ENCODE measurements at places on chromosomes 2 and 18.

- no peak for DNase-seq
These were observed 119.7 kb upstream of the CTNNA2 start for GRCh38 chr2:79393107-79393685.

GRCh38 chr2:201773990-201774389, 6.7 kb downstream of the ALS2 start:
- no peak for DNase-seq

GRCh38 chr2:236758406-236758805, 188.8 kb downstream of the ACKR3 start:
- DNase-seq: no peak

DNA sequence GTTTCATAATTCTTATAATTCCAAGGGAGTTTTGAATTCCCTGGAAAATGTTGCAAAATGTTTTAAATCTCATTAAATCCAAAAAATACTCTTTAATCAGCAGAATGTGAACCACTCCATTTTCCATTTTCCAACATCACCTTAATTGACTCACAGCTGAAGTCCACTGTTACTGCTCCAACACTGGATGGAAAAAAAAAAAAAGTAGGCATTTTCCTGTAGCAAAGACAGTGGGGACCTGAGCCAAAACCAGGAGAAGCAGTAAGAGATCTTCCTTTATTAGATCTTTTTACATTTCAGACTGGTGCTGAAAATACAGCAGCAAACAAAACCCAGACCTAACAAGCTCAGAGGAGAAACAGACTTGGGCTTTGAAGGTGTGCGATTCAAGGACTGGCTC, 62.4 kb upstream of the SPATS2L start:
- DNase-seq: no peak

DNA sequence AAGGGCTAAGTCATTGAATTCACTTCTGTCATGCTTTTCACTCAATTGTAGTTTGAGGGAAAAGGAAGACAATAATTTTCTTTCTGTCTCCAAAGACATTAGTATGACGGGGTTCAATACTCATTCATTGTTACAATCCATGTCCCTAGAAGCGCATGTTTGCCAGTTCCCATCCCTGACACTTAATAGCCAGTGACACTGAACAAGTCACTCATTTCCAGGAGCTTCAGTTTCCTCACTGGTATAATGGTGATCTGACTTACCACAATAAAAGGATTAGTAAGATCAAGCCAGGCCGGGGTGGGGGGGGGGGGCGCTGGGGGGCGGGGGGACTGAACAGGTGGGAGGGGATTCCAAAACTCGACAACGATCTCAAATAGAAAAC, 144.8 kb upstream of the MAP3K20 start:
- no peak for DNase-seq

- DNase-seq: no peak
These were observed 96.1 kb downstream of the UGGT1 start for GRCh38 chr2:128187032-128187654.

DNA sequence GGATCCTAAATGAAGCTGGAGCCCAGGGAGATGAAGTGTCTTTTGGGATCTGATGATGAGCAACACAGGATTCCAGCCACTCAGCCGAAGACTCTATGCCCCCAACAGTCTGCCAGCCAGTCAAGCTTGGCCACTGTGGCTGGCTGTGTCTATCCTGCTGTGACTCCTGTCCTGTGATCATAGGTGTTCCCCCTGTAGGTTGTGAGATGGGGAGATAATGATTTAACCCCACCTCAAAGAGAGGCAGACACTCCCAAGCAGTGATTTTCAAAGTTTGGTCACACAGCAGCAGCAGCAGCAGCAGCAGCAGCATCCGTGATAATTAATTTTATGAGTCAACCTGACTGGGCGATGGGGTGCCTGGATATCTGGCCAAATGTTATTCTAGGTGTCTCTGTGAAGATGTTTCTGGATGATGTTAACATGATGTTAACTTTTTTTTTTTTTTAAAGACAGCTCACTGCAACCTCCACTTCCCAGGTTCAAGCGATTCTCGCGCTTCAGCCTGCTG, 21.4 kb upstream of the RHOB start:
- DNase-seq: no peak

GRCh38 chr2:199704358-199705238, 146.4 kb downstream of the FTCDNL1 start:
- no peak for DNase-seq

DNA sequence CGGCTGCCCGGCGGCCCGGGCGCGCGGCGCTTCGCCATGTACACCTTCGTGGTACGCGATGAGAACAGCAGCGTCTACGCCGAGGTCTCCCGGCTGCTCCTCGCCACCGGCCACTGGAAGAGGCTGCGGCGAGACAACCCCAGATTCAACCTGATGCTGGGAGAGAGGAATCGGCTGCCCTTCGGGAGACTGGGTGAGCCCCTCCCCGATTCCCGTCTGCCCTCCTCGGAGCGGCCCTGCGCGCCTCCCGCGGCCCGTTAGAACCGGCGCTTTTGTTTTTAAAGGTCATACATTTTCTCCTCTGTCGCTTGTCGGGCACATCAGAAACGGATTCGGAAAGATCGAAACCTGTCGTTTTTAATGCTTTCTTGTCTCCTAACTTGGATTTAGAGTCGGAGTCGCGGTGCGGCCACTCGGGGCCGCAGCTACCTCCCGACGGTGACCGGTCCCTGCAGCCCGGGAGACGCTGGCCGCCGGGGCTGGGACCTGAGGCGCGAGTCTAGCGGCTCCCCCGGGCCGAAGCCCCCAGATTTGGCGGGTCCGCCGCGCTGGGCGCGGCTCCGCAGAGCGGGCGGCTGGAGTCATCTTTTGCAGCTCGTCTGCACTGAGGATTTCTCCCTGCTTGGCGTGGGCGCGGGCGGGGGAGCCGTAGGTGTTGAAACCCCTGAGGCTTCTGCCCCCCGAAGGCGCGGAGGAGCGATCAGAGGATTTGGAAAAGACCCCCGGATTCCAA, 519 bp downstream of the TTL start:
- peak; percentile 11 for DNase-seq

GRCh38 chr2:121907928-121908327, 152.5 kb downstream of the TSN start:
- no peak for DNase-seq

DNA sequence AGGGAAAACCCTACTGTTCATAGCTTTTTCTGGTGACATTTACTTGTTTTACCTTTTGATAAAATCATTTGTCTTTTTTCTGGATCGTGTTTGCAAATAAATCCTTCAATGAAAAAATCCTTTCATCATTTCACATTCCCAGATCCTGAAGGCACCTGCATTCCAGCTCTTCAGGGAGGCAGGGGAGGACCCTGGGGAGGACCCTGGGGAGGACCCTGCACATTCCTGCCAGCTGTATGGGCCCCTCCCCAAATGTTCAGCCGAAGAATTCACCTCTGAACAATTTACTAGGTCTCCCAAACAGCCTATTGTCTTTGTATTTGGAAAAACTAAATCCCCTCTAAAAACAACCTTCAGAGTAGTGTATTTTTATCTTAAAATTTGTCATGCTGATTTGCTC, 558.4 kb upstream of the ID2 start:
- no peak for DNase-seq

DNA sequence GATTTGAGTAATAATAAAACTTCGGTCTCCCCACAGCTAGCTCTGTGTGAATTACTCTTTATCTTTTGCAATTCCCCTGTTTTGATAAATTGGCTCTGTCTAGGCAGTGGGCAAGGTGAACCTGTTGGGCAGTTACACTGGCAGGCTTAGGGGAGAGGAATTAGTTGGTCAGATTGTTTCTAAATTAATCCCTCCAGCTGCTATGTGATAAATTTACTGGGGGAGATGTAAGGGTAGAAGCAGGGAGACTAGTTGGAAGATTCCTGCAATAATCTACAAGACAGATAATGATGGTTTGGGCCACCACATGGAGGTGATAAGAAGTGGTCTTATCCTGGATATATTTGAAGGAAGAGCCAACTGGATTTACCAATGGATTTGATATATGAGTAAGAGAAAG, 118.5 kb upstream of the TACR1 start:
- no peak for DNase-seq

DNA sequence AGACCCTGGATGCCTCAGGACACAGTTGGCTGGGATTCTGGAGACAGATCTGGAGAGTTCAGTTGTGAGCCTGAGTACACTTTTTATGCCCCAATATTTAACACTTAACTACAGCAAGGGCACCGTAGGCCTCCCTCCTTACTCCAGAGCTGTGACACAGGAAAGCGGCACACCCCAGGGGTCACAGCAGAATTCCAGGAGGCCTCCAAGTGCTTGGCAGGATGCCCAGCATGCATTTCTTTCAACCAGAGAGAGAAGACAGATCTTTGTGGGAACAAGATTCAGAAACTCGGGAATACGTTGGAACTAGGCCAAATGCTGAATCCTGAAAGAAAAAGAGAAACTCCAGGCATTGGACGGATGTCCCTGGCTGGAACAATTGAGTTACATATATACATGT, 199.2 kb upstream of the NT5C1B start:
- DNase-seq: no peak

DNA sequence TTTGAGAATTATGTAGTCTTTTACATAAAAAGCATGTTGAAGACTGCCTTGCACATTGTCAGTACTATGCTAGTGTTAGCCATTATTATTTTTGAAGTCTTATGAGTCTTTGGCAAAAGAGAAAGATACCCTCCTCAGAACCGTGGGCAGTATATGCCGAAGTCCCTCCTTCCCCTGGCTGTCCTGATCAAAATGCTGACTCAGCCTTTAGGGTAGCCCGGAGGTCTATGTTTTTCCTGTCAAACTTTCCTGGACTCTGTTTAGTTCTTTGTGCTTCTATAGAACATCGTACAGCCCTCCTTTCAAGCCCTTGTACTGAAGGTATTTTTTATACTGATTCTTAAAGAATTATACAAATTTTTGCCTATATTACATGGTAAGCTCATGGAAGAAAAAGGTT, 264.7 kb upstream of the ATP5MC3 start:
- DNase-seq: no peak

- DNase-seq: no peak
These were observed 184.8 kb downstream of the NR4A2 start for GRCh38 chr2:156147594-156148330.

DNA sequence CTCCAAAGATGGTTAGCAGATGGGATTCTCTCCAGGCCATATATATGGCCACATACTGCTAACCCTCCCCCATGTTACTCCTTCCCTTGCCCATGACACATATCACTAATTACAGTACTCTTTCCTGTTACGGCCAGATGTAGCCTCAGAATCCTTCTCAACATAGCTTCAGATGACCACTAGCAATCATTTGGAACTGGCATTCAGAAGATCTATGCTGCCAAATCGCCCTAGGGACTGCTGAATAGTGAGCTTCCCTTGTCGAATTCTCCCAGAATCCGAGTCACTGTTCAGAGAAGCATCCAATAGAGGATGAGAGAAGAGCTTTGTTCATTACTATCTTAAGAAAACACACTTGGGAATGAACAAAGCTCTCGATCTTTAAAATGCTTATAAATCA, 121.2 kb upstream of the TANK start:
- no peak for DNase-seq
